ENCODE measurements at places on chromosomes 11 and 22.

DNA sequence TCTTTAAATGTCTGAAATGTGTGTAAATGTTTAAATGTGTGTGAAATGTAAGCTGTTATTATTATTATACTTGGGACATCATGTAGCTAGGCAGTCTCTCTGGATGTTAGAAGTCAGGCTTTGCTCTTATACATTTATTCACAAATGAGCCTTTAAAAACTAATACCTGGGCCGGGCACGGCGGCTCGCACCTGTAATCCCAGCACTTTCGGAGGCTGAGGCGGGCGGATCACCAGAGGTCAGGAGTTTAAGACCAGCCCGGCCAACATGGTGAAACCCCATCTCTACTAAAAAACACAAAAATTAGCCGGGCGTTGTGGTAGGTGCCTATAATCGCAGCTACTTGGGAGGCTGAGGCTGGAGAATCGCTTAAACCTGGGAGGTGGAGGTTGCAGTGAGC is 21.7 kb upstream of the CTTN start:
- DNase-seq = no peak

GRCh38 chr11:45287316-45287903 is 1.3 kb upstream of the SYT13 start:
- DNase-seq = no peak

- DNase-seq = no peak
Measured at GRCh38 chr11:10261821-10262220, 32.2 kb downstream of the SBF2 start.

GRCh38 chr11:63613517-63614135 is 607 bp downstream of the PLAAT3 start:
- DNase-seq = no peak

DNA sequence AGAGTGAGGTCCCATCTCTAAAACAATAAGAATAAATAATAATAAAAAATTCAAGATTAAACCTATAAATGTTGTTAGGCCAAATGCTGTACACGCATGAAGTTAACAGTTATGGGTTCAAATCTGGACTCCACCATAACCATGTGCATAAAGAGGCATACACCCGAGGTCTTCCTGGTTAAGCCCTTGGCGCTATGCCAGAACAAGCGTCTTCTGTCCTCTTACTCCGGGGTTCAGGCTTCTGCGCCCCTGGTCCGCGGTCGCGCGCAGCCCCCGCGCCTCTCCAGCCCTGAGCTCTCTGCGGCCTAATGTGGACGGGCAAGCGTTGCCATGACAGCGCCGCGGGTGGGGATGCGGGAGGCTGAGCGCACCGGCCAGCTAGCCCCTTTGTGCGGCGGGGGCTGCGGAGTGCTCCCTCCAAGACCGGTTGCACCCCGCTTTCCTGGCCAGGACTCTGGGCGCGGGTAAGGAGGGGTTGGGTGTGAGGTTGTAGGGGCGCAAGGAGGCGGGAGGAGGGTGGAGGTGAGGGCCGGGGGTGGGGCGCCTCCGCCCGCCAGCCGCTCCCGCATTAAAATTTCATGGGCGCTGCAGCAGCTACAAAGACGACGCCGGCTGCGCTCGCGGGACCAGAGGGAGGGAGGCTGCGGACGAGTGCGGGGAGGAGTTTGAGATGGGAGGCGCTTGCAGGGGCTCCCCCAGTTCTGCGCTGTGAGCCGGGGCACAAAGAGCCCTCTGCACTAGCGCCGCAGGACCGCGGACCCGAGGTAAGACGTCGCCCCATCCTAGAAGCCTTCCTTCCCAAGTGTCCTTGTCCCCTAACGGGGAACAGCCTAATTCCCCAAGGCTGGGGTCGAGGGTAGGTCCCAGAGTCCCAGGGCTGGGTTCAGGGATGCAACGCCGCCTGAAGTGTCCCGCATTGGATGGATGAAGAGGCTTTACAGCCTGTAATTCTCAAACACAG is at the start of gene MIAT:
TSS of gene MIAT (plus strand) at position 698 of the 961 bp plus-strand sequence.
- DNase-seq = no peak

- DNase-seq = no peak
Measured at GRCh38 chr11:64241491-64242374, 838 bp downstream of the FKBP2 start.

DNA sequence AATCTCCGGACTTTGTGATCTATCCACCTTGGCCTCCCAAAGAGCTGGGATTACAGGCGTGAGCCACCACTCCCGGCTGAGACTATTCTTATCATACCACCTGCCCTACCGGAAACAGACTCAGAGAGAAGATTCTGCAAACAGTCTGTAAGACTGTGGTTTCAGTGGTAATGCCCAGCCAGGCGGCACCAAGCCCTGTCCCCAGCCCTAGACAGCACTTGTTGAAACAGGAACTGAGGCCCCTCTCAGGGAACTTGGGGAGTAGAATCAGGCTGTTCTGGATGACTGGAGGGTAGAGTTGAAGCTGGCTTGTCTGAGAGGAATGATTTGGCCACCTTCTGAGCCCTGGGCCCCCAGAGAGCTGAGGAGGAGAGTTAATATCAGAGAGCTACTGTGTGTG is 1.3 kb upstream of the INSC start:
- DNase-seq = no peak

DNA sequence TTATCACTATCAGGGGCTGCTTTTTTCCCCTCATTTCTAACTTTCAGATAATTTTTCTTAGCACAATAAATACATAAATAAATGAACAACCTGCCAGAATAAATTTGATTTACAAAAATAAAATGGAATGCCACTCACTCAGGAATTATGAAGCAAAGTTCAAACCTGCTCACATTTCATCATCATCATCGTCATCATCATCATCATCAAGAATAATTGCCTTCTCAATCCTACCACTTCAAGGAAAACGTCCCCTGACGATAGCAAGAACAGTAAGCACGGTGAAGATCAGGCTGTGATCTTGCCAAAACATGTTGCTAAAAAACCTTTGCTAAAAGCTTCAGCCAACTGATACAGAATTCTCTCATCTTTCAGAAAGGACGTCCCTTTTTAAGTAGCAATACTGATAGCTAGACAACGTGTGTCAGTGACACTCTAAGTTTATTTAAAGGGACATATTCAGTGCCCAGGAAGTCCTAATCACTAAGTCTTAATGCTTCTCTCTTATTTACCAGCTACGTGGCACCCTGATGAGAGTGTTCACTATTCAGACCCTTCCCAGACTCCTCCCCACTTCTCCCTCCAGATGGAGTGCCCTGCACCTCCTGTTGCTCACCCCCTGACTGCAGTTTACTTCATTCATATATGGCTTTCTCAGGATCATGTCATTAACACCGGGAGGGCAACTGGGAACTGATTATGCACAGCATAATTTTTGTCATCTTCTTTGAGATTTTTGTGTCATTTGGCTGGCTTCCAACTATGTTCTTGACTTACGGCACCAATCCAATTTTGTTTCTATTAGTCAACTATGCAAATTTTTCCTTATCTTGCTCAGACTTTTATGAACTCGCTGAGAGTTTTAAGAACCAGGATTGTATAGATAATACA is 200.1 kb upstream of the GUCY1A2 start:
- no peak for DNase-seq

DNA sequence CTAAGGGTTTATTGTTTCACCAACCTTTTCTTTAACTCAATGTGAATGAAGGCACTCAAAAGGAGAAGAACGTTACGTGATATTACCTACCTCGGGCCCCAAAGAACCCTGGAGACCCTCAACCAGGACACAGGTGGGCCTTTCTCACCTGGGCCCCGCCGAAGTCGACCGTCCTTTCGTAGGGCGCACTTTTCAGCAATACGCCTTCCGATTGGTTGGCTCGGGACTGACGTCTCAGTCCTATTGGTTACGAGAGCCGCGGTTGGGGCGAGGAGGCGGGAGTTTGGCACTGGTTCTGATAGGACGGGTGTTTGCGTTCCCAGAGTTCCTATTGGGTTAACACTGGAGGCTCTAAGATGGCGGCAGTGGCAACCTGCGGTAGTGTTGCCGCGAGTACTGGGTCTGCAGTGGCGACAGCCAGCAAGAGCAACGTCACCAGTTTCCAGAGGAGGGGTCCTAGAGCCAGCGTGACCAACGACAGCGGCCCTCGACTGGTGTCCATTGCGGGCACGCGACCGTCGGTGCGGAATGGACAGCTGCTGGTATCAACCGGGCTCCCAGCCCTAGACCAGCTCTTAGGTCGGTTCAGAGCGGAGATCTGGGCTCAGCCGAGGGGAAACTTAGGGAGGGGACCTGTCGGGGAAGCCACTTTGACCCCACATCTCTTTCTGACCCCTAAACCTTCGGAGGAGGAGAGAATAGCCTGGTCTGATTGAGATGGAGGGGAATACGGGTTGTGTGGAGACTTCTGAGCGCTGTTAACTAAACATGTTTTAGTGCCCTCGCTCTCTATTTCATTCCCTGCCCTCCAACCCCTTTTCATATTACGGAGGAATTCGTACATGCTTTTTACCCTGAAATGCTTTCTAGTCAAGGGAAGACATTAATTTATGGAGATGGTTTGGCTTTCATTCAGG is at the start of the genes ELP4 and IMMP1L:
TSS of gene ELP4 (plus strand) at position 339 of the 917 bp plus-strand sequence. CDS start at position 357, 18 bp downstream.
TSS of gene IMMP1L (minus strand) at position 194 of the 917 bp plus-strand sequence. CDS start 46,346 bp downstream, outside the sequence.
- DNase-seq = peak; percentile 92

GRCh38 chr11:66287889-66288670 is 863 bp downstream of the YIF1A start:
- no peak for DNase-seq

- no peak for DNase-seq
Measured at GRCh38 chr11:63764679-63765647, 3.6 kb downstream of the ZFTA start.

GRCh38 chr11:13105237-13105844 is 96.2 kb downstream of the RASSF10 start:
- DNase-seq = no peak

- DNase-seq = no peak
Measured at GRCh38 chr11:65016705-65017104, 2.7 kb downstream of the ARL2 start.

DNA sequence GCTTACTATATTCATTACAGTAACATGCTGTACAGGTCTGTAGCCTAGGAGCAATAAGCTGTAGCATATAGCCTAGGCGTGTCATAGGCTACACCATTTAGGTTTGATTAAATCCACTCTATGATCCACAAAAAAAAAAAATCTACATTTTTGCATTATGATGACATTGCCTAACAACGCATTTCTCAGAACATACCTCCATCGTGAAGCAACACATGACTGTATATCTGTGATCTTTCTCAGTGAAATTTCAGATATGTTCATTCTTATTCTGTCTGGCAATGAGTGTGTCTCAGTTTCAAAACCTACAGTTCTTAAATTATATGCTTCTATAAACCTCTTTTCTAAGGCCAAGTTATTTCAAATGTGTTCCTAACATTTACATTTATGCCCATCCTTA is 140.3 kb downstream of the CADM1 start:
- DNase-seq = no peak

- no peak for DNase-seq
Measured at GRCh38 chr22:46219636-46220035, 30.5 kb downstream of the CDPF1 start.

DNA sequence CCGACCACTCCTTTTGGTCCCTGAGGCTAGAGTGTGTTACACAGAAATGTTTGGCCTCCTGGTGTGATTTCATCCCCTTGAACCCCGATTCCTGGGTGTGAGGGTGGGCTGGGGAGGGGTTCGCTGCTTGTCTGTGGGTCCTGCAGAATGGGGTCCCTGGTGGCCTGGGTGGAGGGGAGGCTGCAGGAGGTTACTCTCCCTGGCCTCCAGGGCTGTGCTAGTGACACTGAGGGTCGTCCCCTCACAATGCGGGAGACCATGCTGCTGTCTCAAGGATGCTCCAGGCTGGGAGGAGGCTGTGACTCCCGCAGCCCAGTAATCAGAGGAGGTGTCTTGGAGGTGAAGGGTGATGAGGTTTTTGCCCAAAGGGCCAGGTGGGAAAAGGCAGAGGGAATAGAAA is 17.0 kb upstream of the OMP start:
- no peak for DNase-seq

DNA sequence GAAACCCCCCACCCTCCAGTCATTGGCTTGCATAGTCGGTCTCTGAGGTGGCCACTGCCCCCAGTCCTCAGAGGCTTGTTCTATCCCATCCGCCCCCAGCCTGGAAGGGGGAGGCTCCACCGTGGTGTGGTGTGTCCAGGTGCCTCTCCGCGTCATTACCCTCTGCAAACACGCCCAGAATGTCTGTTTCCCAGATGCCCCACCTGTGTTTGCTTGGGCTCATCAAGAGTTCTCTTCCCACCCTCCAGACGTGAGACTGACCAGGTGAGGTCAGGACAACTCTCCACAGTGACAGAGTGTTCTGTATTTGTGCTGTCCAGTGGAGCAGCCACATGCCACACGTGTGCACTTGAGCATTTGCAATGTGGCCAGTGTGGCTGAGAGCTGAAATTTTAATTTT is 24.9 kb downstream of the LRRC10B start:
- peak; percentile 40 for DNase-seq

DNA sequence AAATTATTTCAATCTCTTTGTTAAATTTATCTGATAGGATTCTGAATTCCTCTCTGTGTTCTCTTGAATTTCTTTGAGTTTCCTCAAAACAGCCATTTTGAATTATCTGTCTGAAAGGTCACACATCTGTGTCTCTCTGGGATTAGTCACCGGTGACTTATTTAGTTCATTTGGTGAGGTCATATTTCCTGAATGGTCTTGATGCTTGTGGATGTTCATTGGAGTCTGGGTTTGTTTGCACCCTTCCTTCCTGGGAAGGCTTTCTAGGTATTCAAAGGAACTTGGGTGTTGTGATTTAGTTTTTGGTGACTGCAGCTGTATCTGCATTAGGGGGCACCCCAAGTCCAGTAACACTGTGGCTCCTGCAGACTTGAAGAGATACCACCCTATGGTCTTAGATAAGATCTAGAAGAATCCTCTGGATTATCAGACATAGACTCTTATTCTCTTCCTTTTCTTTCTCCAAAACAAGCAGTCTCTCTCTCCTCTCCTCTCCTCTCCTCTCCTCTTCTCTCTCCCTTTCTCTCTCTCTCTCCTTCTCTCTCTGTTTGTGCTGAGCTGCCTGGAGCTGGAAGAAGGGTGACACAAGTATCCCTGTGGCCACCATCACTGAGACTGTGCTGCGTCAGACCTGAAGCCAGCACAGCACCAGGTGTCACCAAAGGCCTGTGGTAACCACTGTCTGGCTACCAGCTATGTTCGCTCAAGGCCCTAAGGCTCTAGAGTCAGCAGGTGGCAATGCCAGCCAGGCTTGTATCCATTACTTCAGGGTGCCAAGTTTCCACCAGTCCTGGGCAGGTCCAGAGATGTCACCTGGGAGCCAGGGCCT is 3.3 kb upstream of the HEPN1 start:
- no peak for DNase-seq

- DNase-seq = no peak
Measured at GRCh38 chr11:70853068-70853769, 399.2 kb downstream of the SHANK2 start.

DNA sequence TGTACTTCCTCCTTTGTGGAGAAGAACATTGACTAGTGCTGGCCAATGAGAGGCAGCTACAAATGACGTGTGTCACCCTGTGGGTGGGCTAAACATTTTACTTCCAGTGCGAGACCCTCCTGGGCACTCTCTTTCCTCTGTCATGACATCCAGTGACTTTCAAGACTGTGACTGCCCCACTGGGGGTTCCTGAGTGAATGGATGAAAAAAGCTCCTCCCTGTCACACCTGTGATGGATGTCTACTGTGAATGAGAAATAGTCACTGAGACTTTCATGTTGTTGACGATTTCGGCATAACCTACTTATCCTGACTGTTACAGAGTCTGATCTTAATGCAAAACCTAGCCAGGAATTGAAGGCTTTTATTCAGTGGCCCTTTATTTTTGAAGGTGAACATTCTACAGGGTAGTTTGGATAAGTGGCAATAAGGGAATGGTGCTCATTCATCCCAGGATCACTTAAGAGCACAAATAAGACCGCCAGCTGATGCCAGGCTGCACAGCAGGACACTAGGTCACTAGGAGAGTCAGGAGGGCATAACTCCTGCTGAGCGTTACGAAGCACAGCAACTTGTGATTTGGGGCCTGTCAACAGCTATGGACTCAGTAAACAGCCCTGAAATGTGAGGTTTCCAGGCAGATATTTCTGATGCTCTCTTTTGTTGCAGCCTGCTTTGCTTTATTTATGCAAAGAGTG is 636.6 kb downstream of the NTM start:
- DNase-seq = no peak

All from LNCaP clone FGC (cell line).